ENCODE measurements at places on chromosomes 11 and 22. TPM values are rescaled to one million over a fixed set of nuclear protein-coding genes. Genes with fewer than 3 reads are reported as not detected.

GRCh38 chr22:21038405-21038804 lies 6.0 kb upstream of the SLC7A4 start:
- DNase-seq: no peak
- H3K4me1 ChIP-seq: no peaks in the 10 kb centered on the region
- no peak overlapping the region for H3K4me3 ChIP-seq
- no peaks in the 10 kb centered on the region for H3K36me3 ChIP-seq
- H3K27ac ChIP-seq: no peak overlapping the region

Gene SCGB2A2
- total RNA-seq: not detected

DNA sequence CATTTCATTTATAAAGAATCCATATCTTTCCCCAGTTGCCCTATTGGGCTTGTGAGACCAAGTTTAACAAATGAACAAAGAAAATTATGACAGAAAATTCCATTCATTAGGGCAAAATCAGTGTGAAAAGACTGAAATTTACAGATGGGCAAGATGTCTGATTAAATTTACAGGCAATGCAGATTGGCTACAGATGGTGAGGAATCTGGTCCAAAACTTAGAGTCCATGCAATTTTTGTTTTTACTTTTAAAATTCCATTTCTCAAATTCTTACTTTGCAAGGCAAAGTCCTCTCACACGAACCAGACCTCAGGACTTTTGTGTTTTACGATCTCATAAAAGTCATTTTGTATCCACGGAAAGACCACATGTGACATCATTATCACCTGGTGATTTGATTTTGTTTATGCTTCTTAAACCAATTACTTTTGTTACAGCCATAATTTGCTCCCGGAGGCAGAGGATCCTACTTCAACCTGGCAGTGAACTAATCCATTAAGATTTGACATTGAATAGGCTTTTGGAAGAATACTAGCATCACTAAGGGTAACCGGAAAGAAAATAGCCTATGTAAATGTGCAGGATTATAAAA lies 843.7 kb upstream of the CHORDC1 start:
- no peaks in the 10 kb centered on the region for H3K36me3 ChIP-seq
- H3K4me1 ChIP-seq: no peaks in the 10 kb centered on the region
- no peak overlapping the region for H3K4me3 ChIP-seq
- H3K27ac ChIP-seq: no peak overlapping the region
- H3K27me3 ChIP-seq: no peaks in the 10 kb centered on the region

DNA sequence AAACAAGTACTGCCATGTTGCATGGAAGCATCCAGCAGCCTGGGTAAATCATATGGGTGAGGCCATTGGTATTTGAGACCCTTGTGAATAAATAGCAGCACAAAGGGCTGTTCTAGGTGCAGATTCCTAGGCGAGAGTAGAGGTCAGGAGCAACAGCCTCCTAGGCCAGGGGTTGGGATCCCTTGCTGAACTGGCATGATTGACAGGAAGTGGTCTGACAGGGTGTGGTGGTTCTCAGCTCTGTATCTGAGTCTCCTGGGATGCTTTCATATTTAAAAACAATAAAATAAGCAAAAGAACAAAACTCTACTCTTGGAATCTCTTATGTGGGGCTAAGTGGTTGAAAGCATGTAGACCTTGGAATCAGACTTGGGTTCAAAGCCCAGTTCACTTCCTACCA lies 35.8 kb downstream of the INSC start:
- H3K4me1 ChIP-seq: no peaks in the 10 kb centered on the region
- H3K4me3 ChIP-seq: no peak overlapping the region
- H3K27me3 ChIP-seq: no peaks in the 10 kb centered on the region
- no peaks in the 10 kb centered on the region for H3K36me3 ChIP-seq
- DNase-seq: no peak
- no peak overlapping the region for H3K27ac ChIP-seq

DNA sequence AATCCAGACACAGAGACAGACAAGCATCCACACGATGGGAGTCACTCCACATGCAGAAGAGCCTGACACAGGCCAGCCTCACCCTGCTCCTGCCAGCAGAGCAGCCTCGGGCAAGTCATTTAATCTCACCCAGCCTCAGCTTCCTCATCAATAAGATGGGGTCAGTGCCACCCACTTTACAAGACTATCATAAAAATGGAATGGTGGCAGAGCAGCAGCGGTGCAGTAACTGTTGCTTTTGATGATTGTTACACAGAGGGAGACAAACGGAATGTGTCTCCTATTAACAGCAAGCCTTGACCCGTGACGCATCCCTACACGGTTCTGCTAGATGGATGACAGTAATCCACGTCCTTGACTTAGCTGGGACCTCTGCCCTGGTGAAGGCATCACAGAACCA lies 26.0 kb upstream of the ARFGAP3 start:
- peaks cover 1% of the 10 kb centered on the region for H3K4me1 ChIP-seq
- H3K36me3 ChIP-seq: no peaks in the 10 kb centered on the region
- H3K27ac ChIP-seq: no peak overlapping the region
- DNase-seq: no peak
